ENCODE measurements at places on chromosomes 4 and X.

DNA sequence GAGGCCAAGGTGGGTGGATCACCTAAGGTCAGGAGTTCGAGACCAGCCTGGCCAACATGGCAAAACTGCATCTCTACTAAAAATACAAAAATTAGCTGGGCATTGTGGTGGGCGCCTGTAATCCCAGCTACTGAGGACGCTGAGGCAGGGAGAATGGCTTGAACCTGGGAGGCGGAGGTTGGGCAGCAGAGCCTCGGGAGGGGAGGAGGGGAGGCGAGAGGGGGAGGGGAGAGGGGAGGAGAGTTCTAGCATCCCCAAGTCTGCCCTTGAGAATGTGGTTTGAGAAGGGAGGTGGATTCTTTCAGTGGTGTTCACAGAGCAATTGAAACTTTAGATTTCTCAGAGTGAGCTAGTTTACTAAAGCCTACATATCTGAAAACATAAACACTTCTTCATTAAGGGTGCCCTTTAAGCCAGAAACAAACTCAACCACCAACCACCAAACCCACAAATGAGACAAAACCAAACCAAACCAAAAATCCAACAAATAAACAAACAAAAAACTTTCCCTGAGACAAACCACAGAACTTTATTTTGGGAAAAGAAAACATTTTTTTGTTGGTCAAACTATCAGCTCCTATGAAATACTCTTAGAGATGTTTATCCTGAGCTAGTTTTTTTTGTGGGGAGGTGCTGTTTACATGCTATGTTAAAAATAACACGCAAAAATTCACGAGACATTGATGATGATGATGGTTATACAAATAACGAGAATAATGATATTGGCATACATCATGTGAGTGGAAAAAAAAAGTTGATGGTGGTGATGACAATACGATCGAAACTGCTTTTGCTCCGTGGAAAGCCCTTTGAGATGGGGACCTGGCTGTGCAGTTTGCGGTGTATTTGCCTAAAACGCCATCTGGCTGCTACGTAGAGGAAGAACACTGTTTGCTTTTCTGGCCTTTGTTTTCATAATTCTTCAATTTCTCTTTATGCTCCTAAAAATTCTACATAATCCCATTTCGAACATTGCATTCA is 98.2 kb upstream of the PRKX start:
- no peak for DNase-seq

DNA sequence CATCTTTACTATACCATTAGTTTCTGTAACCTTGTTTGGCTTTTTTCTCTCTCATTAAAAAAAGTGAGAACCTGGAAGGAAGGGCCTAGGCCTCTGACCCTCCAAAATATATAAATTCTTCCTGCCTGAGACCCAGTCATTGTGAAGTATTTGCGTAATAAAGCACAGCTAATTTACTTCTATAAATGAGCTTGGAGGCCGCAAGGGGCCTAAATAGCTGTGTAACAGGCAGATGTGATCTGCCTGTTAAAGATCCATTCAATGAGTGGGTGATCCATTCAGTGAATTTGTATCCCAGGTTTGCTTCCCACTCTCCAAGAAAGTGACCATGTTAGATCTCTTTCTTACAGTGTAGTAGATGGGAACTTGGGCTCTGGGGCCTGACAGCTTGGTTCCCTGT is 595 bp upstream of the PYURF start:
- DNase-seq, result no peak

GRCh38 chrX:154541896-154542722 is 4.5 kb downstream of the G6PD start:
- peak; percentile 50 for DNase-seq

- DNase-seq, result no peak
Observed at GRCh38 chr4:122297694-122298093, 81.1 kb upstream of the ADAD1 start.

DNA sequence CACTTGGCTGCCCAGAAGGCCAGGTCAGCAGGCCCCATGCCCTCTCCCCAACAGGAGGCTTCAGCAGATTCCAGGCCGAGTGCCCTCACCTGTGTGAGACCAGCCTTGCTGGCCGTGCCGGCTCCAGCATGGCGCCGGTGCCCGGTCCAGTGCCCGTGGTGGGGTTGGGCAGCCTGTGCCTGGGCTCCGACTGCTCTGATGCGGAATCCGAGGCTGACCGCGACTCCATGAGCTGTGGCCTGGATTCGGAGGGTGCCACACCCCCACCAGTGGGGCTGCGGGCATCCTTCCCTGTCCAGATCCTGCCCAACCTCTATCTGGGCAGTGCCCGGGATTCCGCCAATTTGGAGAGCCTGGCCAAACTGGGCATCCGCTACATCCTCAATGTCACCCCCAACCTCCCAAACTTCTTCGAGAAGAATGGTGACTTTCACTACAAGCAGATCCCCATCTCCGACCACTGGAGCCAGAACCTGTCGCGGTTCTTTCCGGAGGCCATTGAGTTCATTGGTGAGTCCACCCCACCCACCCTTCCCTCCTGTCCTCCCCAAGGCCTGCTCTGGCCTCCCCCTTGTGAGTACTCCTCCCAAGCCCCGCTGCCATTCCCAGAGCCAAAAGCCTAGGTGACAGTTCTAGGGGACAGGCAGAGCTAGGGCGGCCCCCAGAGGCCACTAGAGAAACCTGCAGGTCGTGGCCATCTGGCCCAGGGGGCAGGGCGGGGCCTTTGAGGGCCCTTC is 2.3 kb downstream of the DUSP9 start:
- no peak for DNase-seq

GRCh38 chrX:56803850-56804681 is 75.0 kb downstream of the NBDY start:
- no peak for DNase-seq

DNA sequence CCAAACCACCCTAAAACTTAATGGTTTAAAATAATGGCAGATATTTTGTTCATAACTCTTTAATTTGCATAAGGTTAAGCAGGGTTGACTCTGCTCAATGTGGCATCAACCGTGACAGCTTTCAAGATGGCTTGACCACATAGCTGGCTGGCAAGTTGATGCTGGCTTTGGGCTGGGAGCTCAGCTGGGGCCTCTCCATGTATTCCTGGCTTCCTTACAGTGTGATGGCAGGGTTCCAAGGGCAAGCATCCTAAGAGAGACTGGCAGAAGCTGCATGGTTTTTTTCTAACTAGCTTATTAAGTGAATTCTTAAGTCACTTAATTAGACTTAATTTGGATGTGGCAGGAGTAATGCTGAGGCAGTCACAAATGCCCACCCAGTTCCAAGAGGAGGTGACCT is 4.5 kb downstream of the RP2 start:
- no peak for DNase-seq

DNA sequence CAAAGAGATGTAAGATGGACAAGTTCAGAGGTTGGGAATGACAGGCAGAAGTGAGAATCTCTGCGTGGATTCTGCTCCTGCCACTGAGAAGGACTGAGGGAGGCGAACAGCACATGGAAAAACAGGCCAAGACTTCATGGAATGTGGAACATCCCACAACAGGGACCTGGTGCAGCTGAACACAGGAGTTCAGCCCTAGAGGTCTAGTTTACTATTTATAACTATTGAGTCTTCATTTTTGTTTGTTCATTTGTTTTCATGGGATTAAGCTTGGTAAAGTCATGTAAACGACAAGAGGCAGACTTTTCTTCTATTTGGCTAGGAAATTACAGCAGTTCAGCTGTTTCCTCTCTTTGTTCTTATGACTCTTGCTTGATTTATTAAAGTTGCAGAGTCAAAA is 234.5 kb downstream of the MAML3 start:
- DNase-seq, result no peak

GRCh38 chrX:152072236-152072635 is 66.1 kb downstream of the MAGEA10 start:
- DNase-seq, result no peak

GRCh38 chr4:2878346-2878745 is 34.7 kb downstream of the ADD1 start:
- no peak for DNase-seq

DNA sequence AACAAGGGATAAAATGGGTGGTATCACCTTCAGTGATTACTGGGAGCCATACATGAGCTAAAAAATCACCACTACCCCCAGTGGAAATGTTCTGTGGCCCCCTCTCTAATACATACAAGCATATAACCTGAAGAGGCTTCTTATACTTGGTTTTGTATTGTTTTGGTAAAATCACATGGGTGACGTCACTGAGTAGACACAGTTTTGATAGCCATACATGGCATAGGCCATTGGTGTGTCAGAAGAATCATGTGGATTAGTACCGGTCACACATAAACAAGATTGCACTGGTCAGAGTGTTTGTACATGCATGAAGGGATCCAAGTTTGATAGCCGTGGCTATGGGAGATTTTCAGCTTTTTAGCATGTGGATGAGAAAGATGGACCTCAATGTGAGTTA is 131.9 kb upstream of the RADX start:
- no peak for DNase-seq

- no peak for DNase-seq
Observed at GRCh38 chr4:21061902-21062301, 361.6 kb downstream of the PACRGL start.

DNA sequence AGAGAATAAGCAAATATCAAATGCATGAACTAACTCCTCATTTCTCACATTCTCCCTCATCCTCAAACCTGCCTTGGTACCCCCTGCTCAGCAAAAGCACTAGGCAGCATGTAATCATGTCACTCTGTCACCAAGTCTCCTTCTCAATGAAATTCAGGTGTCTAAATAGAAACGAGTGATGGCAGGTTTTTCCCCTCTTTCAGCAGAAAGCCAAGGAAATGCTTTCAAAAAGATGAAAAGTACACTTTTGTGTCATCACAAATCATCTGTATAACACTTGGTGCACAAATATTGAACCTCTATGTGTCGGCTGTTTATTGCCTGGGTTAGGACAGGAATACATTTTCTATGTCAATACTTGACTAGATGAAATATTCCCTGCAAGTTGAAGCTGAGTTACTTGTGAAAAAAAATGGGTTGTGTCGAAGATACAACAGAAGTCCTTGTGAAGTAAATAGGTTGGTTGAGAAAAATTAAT is 285.1 kb upstream of the MAGEB18 start:
- DNase-seq, result no peak

GRCh38 chr4:69096111-69096656 is at the start of gene UGT2B7:
TSS of gene UGT2B7 (plus strand) at chr4:69096474. CDS start at chr4:69096521, 47 bp downstream.
- DNase-seq, result no peak

DNA sequence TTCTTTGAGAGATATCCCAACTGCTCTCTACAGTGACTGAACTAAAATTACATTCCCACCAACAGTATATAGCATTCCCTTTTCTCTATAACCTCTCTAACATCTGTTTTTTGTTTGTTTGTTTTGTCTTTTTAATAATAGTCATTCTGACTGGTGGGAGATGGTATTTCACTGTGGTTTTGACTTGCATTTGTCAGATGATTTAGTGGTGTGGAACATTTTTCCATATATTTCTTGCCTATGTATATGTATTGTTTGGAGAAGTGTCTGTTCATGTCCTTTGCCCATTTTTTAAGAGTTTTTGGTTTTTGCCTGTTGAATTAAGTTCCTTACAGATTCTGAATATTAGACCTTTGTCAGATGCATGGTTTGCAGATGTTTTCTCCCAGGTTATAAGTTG is 9.0 kb downstream of the USO1 start:
- DNase-seq, result no peak

GRCh38 chrX:100606753-100607152 is 22.0 kb downstream of the TNMD start:
- no peak for DNase-seq

GRCh38 chrX:128818690-128819089 is 704.6 kb downstream of the SMARCA1 start:
- DNase-seq, result no peak

DNA sequence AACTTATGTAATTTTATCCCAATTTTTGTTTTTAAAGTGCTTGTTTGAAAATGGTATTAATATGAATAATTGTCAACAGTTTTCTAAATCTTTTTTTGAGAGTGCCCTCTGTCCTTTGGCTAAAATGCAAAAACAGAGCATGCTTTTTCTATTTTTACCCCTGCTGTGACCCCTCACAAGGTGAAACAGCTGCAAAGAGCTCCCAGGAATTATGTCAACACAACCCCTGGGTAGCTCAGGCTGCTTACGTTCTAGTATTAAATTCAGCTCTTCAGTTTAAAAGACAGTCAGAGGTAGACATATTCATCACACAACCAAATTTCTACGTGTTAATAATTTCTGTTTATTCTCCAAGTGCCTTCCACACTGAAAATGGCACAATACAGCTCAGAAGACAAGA is 367.5 kb downstream of the PRDM5 start:
- no peak for DNase-seq

- no peak for DNase-seq
Observed at GRCh38 chr4:107746161-107746560, 26.1 kb upstream of the PAPSS1 start.

DNA sequence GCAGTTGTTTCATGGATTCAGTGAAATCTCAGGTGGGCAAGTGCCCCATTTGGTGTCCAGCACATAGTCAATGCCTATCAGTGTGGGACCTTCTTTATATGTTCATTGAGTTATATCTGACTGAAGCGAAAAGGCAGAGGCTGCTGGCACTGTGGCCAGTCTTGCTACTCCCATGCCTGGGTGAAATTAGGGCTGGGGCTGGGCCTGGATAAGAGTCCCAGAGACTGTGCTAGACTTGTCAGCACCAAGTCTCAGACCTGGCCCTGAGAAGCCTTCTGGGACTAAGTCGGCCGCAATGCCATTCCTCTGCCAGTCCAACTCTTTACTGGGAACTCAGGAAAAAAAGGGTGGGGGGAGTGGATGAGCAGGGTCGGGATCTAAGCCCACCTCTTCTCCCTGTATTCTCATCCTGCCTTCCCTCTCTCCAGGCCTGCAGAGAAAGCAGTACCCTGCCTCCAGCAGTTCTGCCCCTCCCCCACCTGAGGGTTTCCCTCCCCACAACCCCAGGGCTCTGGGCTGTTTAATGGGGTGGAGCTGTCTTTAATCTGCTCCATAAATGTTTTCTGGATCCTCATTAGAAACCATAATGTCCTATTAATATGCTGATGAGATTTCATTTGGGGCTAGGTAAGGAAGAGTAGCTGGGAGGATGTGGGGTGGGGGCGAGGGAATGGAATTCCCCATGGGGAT is 153.5 kb upstream of the PJA1 start:
- DNase-seq, result no peak

DNA sequence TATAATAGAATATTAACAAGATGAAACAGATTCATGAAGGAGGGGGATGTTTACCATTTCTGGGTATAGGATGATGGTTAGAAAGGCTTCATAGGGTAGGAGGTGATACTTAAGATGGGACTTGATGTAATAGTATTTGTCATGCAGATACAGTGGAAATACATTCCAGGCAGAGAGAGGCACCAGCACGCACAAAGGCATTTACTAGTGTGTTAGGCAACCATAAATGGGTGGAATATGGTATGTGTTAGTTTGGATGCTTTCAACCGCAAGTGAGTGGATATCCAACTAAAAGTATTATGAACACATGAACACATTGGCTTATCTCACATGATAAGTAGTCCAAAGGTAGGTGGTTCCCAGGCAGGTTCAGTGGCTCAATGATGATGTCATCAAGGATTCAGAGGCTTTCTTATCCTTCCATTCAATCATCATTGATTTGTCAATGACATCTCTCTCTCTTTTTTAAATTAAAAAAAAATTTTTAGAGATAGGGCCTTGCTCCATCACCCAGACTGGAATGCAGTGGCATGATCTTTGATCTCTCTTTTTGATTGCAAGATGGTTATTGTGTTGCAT is 12.7 kb upstream of the STARD8 start:
- no peak for DNase-seq

Measured in activated CD8-positive, alpha-beta memory T cell treated with anti-CD3 and anti-CD28 coated beads for 4 hours (primary cell).